NCI-H1417 (cell line): ENCODE measurements at places on chromosomes 2 and 18.

DNA sequence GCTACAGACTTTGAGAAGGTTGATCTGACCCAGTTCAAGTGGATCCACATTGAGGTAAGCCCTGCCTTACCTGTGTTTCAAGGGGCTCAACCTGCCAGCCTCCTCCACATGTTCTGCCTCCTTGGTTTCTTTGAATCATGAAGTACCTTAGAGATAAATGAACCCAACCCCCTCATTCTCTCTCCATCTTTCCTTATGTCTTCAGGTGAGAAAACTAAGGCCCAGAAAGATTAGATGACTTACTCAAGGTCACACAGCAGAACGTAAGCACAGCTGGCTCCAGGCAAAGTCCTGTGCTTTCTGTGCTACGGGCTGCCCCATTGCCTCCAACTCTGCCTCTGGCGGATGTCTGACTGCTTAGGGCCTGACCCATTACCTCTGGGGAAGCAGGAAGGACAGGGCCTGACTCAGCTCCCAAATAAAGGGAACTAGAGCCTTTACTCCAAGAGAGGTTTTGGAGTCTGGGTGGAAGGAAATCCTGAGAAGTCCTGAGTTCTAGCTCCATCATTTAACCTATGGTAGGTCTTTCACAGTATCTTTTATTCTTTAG lies 10.3 kb downstream of the KHK start:
- no peak for DNase-seq

GRCh38 chr2:112811841-112812306 lies 24.7 kb downstream of the IL1B start:
- no peak for DNase-seq

GRCh38 chr2:36857713-36858112 lies 108.6 kb downstream of the STRN start:
- DNase-seq = no peak

DNA sequence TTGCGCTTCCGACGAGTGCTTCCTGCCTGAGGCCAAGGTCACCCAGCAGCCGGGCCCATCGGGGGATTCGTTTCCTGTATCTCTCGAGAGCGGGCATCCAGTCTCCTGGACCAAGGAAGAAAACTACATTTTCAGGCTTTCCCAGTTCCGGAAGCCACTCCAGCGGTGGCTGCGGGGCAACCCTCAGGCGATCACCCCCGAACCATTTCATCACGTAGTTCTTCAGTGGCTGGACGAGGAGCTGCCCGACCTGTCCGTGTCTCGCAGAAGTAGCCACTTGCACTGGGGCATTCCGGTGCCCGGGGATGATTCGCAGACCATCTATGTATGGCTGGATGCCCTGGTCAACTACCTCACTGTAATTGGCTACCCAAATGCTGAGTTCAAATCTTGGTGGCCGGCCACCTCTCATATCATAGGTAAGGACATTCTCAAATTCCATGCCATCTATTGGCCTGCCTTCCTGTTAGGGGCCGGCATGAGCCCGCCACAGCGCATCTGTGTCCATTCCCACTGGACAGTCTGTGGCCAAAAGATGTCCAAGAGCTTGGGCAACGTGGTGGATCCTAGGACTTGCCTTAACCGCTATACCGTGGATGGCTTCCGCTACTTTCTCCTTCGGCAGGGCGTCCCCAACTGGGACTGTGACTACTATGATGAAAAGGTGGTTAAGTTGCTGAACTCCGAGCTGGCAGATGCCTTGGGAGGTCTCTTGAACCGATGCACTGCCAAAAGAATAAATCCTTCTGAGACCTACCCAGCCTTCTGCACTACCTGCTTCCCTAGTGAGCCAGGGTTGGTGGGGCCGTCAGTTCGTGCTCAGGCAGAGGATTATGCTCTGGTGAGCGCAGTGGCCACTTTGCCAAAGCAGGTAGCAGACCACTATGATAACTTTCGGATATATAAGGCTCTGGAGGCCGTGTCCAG lies 1.0 kb downstream of the MARS2 start:
- no peak for DNase-seq
